ENCODE measurements at places on chromosomes 13 and 19.

GRCh38 chr13:35994131-35994966 is 136.8 kb downstream of the DCLK1 start:
- DNase-seq = peak; percentile 93

DNA sequence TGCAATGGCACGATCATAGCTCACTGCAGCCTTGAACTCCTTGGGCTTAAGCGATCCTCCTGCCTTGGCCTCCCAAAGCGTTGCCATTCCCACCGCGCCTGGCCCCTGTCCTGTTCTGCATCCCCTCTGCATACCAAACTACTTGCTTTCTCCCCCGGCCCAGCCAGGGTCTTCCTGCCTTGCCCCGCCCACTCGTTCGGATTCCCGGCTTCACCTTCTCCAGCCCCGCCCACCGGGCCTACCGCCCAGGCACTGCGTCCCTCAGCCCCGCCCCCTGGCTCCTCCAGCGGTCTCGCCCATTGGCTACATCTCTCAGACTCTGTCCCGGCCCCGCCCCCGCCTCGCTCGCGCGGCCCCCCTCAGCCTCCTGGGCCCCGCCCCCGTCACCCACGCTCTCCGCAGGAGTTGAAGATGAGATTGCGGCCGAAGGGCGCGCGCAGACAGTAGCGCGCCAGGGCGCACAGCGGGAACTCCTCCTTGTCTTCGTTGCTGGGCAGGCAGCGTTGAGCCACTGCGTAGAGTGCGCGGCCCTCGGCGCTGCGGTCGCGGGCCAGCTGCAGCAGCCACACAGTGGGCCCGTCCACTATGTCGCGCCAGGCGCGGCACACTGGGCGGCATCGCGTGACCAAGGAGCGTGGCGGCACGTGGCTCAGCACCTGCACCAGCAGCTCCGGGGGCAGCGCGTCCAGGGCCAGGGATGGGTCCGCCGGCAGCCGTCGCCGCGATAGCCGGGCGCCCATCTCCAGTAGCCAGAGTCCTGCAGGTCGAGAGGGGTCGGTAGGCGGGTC is 19.0 kb downstream of the MRPS12 start:
- peak; percentile 44 for DNase-seq

GRCh38 chr19:7417671-7418324 is 69.1 kb downstream of the ARHGEF18 start:
- peak; percentile 31 for DNase-seq

DNA sequence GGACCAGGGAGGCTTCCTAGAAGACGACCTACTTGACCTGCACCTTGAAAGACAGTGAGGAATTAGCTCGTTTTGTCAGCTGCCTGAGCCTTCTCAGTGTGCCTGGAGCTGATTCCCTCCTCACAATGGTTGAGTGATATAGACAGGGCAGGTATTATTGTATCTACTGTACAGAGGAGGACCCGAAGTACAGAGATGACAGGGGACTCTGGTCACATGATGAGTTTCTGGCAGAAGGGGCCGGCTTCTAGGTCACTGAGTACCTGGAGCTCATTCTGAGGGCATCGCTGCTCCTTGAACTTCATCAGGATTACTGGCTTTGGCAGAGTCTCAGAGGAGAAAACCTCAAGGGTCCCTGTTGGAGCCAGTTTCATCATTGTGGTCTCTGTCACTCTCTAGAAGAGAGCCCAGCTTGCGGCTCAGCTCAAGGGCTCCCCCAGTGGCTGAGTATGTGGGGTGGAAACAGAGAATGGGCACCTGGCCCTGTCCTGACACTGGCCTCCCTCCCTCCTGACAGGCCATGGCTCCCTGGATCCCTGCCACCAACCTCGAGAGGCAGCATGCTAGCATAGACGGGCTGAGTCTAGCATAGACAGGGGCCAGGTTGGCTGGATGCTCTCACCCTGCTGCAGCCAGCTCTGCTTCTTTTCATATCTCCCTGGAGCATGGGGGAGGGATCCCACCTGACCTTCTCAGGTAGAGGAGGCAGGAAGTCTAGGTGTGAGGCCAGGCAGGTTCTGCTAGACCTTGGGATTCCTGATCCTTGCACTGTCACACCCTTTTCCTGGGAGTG is 38.7 kb downstream of the NFIX start:
- DNase-seq = peak; percentile 77

DNA sequence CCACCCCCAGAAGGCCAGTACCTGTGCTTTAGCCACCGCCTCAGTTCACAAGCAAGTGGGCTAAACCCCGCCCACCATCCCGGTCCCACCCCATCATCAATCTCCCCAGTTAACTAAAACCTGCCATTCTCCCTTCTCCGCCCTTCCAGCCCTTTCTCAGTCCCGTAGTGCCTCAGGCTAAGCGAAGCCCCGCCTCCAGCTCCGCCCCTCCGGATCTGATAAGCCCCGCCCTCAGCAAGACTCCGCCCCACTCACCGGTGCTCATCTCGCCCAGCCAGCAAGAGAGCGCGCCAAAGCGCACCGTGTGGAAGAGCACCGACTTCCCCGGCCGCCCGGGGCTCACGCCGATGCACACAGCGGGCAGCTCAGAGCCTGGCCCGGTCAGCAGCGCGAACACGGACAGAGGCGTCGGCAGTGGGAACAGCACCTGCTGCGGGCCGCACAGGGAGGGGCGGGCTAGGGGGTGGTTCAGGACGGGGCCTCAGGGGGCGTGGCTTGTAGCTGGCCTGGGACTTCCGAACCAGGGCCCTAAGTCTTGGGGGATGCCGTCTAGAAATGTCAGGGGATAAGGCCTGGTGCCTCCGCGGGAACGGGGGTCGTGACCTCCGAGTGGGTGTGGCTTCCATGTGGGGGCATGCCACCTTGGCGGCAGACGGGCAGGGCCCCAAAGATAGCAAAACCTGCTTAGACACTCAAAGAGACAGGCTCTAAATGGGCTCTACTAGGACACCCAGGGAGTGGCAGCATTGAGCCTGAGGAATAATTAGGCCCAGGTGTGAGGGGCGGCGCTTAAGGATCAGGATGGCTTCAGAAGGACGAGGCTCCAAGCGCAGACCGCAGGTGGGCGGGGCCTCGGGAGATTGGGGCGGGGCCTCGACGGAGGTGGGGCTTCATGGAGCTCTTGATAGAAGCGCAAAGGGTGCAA is 21.4 kb downstream of the MAP4K1 start:
- no peak for DNase-seq

DNA sequence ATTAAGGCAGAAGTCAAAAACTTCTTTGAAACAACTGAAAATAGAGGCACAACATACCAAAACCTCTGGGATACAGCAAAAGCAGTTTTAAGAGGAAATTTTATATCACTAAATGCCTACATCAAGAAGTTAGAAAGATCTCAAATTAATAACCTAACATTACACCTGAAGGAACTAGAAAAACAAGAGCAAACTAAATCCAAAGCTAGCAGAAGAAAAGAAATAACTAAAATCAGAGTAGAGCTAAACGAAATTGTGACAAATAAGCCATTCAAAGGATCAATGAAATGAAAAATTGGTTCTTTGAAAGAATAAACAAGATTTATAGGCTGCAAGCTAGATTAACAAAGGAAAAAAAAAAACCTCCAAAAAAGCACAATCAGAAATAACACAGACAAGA is 2.5 kb upstream of the GPR42 start:
- DNase-seq = no peak

GRCh38 chr13:107458269-107458668 is 757.1 kb downstream of the LIG4 start:
- DNase-seq = no peak

- DNase-seq = no peak
Measured at GRCh38 chr13:71870100-71870499, 3.1 kb upstream of the DACH1 start.

DNA sequence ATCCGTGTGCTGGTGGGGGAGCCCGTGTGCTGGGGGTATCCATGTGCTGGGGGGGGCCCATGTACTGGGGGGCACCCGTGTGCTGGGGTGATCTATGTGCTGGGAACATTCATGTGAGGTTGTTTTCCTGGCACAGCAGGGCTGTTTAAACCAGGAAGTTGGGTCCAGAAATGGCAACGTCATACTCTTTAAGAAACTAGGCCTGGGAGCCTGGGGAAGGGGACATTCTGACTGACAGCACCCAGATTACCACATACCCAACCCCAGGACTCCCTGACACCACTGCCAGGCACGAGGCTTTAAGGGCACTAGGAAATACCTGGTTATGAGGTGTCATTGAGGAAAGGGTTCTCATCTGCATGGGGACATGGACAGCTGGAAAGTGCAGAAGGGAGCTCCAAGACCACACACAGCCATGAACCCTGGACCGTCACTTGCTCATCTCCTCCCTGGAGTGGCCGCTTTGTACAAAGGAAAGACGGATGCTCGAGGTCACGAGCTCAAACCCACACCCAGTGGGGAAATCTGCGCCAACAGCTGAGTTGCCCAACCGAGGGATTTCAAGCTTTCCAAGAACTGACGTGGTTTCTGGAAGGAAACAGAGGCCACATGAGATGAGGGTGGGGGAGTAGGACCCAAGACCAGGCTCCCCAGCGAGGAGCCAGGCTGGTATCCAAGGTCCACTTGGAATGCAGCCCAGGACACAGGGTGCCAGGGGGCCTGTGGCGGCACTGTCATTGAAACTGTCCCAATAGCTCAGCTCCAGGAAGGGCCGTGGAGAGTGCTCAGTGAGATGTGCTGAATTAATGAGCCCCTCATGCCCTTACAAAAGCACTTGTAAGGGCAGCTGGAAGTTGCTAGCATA is 40.9 kb downstream of the RAB20 start:
- DNase-seq = peak; percentile 86

GRCh38 chr19:40718774-40719391 is 2.0 kb downstream of the ITPKC start:
- DNase-seq = peak; percentile 31

DNA sequence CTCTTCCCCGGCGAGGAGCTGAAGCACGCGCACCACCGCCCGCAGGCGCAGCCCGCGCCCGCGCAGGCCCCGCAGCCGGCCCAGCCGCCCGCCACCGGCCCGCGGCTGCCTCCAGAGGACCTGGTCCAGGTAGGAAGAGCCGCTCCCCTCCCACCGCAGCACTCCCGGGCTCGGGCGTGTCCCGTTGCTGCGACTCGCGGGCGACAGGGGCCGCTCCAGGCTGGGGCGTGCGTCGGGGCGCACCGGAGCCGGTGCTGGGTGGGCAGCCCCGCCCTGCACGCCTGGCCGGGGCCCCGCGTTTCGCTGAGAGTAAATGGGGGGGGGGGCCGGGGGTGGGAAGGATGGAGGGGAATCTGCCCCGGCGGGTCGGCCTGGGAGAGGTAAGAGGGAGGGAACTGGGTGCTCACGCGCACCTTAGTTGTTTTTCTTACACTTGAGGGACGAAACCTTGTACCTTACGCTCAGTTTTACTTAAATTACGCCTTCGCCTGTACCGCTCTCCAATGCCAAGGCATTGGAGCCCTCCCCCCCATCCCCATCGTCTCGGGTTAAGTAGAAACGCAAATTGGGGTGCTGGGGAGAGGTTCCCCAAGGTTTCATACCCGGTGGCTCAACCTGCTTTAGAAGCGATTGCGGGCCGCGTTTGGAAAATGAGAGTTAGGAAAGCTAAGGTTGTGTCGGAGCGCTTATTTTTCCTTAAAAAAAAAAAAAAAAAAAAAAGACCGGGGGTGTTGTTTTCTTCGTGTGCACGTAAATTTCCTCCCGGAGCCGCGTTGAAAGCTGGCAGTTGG is 850 bp downstream of the KLF5 start:
- peak; percentile 15 for DNase-seq

GRCh38 chr19:27774827-27775226 is 1438.1 kb downstream of the UQCRFS1 start:
- no peak for DNase-seq

DNA sequence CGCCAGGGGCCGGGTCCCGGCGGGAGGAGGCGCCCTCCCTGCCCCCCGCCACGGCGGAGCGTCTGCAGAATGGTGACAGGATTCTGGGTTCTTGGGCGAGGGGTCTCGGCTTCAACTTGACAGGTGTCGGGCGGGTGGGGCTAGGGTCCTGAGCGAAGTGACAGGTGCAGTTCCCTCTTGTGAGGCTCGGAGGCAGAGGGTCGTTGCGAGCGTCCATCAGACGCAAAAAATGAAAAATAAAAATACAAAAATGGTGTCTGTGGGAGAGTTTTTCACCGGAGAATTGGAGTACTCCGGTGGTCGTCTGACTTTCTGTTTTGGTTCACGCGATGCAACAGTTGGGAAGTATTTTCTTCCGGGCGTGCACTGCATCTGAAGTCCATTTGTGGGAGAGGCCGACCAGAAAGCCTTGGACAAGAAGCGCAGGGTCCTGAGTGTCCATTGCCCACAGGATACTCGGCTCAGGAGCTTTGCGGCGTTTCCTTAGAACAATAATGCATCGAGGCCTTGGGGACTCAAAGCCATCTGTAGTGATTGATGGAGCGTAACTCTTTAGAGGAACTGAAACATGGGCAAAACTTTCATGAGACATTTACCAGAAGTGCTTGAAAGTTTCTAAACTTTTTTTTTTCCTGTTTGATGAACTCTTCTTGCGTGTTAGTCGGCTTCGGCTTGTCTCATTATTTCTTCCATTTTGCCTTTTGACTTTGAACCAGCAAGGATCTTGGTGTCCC is 759 bp downstream of the RB1 start:
- peak; percentile 52 for DNase-seq

DNA sequence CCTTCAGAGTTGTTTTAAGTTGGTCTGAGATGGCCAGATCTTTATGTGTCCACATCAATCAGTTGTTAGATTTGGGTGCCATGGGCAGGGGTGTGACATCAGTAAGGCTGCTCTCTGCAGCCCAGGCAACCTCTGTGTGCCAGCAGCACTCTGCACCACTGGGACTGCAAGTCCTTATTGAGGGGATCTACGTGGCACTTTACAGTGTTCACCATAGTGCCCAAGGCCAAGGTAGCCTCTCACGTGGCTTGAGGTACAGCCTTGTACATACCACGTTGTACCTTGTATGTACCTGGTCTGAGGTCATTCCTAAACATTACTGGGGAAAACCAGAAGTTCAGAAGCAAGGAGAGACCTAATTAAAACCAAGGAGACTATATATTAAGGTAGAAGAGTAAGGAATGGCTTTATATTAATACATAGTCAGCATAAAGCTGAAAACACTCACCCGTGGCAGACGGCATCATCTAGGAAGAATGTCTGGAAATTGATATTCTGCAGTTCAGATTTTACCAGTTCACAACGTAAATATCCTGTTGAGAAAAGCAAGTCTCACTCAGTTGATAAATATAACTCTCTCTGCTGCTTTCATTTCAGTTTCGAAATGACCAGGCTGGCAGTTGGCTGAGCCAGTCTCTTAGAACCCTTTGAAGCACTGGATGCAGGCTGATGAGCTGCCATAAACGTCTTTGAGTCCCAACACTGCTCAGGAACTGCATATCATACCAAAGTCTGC is 128.8 kb downstream of the ZDHHC20 start:
- no peak for DNase-seq

DNA sequence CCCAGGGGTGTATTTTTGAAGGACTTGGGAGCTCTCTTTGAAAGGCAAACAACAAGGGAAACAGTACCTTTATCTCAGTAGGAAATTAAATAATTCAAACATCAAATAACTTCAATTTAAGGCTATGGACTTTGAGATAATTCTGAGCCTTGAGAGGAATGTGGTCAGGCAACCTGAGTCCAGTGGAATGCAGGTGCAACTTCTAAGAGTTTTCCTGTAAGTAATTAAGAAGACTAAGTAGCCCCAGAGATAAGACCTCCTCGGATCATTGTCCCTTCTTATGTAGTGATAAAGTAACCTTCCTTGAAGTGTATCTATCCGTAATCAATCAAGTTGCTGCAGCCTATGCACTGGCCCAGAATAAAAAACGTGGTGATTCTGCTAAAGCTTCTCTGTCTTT is 29.2 kb downstream of the ZNF701 start:
- DNase-seq = no peak
